ENCODE measurements at places on chromosomes 12 and 14. TPM values are rescaled to one million over a fixed set of nuclear protein-coding genes. Genes with fewer than 3 reads are reported as not detected.

The TAS2R7 gene
- not detected for total RNA-seq

The NDRG2 gene
- total RNA-seq = 1.1 TPM

The KRT86 gene
- total RNA-seq = not detected

The PUS1 gene
- total RNA-seq = 14.7 TPM

The ASIC1 gene
- total RNA-seq = 2.6 TPM

The KRT81 gene
- not detected for total RNA-seq

The RPS6KA5 gene
- 0.78 TPM for total RNA-seq

The ASB2 gene
- total RNA-seq = not detected
